ENCODE measurements at places on chromosomes 3 and 15.

DNA sequence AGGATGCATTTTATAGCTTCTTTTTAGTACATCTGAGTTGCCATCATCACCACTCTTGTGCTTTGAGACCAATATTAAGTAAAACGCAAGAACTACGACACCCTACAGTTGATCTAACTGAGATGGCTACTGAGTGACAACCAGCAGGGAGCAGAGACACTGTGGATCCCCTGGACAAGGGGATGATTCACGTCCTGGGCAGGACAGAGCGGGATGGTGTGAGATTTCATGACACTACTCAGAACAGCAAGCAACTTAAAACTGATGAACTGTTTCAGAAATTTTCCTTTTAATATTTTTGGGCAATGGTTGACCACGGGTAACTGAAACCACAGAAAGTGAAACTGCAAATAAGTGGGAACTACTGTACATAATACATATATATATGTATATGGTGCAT, 299.2 kb downstream of the ADAMTS17 start:
- no peak for DNase-seq

GRCh38 chr3:29614954-29615353, 334.1 kb downstream of the RBMS3 start:
- DNase-seq = no peak

DNA sequence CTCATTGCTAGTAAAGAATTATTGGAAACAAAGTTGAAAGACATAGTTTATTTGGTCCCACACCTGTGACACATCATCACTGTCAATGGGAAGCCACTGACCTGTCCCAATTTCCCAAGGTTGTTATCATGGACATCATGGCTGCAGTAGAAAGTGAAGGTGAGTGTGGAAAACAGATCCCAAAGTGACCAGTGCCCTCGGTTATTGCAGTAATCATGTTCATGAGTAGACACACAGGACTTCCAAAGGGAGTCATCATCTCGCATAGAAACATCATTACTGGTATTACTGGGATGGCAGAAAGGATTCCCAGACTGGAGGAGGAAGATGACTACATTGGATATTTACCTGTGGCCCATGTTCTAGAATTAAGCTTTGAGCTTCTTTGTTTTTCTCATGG, 14.7 kb downstream of the TF start:
- DNase-seq = no peak

GRCh38 chr15:83947156-83947555, 288.4 kb upstream of the GOLGA6L4 start:
- DNase-seq = no peak

GRCh38 chr3:170889630-170890029, 18.8 kb downstream of the EIF5A2 start:
- DNase-seq = no peak

DNA sequence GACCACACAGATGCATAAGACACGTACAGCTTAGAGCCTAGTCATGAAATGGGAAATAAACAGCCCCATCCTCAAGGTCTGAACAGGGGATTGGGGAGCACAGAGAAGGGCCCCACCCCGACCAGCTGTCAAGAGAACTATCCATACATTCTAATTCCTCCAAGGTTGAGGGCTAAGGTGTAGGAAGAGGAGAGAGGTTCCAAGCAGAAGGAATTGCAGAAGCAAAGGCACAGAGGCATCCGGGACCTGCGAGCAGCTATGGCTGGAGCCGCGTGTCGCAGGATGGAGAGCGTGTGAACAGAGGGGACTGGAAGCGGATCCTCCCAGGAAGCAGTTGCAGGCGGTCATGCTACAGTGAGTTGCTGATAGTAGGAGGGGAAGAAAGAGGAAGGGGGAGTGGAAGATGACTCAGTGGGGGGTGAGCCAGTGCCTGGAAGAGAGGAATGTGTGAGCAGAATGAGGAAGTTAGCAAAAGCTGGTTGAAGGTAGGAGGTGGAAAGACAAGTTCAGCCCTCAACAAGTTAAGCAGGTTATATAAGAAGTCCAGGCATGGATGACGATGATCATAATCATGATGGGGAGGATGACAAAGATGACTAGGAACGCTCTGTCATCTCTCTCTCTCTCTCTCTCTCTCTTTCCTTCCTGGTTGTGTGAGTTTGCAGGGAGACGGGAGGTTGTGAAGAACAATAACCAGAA, 89.7 kb downstream of the LIPC start:
- peak; percentile 75 for DNase-seq

- DNase-seq = no peak
These were observed 31.5 kb downstream of the SEMA5B start for GRCh38 chr3:122996038-122996580.

DNA sequence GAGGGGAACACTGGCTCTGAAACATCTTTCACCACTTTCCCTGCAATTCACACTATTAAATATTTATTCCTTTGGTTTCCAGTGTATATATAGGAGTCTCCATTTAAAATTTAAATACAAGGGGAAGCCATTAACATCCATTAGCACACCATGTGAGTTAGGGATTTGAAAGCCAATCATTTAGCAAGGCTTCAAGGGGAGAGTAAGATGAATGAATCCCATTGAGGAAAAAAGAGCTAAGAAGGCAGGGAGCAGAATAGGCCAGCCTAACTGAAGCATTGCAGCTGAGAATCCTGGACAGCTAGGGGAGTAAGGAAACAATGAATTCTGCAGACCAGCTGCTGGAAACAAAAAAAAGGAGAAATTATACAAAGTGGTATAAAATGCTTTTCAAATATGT, 426.1 kb downstream of the IL5RA start:
- DNase-seq = no peak

DNA sequence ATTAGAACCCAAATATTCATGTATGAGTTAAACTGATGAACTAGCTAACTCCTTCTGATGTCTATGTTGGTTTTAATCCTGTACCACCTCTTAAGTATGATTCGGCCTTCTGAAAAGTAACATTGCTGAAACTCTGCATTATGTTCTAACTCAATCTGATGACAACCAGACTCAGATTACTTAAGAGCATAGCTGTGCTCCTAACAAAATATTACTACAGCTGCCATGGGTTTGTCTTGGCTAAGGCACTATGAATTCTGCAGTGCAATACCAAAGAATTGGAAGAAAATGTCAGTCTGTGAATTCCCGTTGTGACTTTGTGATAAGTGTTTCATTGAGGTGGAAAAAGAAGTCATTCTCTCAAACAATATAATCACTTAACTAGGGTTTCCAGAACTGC, 224.4 kb downstream of the ZMAT3 start:
- DNase-seq = no peak

GRCh38 chr3:8103954-8104353, 397.7 kb upstream of the LMCD1 start:
- DNase-seq = no peak

DNA sequence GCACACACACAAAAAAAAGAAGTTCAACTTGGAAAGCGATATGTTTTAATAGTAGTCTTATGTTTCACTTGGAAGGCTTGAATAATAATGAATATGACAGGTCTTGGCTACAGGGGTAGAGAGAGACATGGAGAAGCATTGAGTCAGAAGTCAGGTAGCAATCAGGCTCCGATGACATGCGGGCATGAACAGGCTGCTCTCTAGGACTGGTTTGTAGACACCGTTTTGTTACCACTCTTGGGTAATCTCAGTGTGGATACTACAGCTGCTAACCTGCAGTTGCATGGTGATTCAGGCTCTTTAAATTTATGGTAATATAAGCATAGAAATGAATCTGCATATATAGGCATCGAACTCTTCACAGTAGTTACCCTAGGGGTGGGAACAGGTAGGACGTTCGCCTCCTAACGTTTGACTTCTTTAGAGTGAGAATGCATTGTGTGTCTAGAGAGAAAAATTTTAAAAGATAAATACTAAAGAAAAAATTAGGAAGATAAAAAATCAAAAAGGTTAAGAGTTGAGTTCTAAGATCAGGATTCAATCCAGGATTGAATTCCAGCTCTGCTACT, 241.6 kb upstream of the KBTBD8 start:
- no peak for DNase-seq

DNA sequence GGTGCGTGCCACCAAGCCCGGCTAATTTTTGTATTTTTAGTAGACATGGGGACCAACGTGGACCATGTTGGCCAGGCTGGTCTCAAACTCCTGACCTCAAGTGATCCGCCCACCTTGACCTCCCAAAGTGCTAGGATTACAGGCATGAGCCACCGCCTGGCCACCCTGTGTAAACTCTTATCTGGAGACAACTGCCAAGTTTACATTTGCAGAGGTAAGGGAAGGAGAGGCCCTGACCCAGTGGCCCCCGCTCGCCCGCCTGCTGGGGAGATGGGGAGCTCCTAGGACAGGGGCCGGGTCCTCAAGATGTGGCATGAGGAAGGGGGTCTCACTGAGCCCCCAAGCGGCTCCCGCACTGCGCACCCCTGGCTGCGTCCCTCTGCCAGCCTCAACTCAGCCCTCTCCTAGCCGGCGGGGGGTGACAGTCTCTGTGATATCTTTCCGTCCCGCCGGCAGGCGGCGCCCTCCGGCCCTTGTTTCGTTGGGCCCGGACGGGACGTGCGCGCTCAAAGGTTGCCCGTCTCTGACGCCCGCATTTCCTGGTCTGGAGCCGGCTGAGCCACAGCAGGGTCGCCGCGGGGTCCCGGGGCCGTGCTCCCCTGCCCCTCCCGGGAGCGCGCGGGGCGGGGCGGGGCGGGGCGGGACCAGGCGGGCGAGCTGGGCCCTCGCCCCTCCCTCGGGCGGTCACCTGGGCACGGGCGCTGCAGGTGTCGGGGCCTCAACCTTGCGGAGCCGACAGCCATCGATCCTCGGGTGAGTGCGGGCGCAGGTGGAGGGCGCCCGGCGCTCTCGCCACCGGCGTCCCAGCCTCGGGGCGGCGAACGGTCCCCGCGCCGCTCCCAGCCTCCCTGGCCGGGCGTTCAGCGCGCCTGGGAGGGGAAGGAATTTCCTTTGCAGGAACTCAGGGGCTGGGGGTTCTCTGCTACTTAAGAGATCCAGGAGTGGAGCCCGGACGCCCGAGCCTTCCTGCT, at the start of gene GPR160:
Gene GPR160 (plus strand): TSS at position 533 of the 971 bp plus-strand sequence. CDS start 45,978 bp downstream, outside the sequence.
- DNase-seq = peak; percentile 87

DNA sequence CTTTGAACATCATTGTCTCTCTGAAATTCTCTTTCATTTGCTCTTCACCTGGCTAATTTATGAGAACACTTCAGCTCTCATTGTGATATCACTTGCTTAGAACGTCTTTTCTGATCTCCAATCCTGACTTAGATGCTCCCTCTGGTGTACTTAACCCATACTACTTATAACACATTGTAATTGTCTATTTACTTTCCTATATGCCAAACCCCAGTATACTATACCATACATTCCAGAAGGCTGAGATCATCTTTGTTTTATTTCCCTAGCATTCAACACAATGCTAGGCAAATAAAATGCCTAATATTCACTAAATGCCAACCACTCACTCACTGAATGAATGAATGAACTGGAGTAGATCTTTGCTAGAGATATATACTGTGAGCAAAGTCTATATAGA, 27.0 kb upstream of the PEX5L start:
- DNase-seq = no peak

- peak; percentile 12 for DNase-seq
These were observed 55.8 kb upstream of the FAM98B start for GRCh38 chr15:38398134-38398533.

DNA sequence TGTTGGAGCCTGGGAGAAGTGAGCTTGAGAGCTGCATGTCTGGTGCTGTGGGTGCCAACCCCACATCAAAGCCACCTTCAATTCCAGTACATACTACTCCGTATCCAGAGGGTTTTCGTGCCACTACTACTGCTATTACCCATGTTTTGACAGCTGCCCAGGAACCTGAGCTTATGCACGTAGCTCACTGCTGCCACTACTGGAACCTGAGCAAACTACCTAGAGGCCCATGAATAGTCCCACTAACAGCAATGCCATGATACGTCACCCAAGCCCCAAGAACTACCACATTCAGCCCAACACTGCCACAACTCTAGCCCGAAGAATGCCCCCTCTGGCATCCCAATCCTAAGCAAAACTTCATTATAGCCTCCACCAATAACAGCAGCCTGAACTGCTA, 215.2 kb upstream of the BCHE start:
- no peak for DNase-seq

DNA sequence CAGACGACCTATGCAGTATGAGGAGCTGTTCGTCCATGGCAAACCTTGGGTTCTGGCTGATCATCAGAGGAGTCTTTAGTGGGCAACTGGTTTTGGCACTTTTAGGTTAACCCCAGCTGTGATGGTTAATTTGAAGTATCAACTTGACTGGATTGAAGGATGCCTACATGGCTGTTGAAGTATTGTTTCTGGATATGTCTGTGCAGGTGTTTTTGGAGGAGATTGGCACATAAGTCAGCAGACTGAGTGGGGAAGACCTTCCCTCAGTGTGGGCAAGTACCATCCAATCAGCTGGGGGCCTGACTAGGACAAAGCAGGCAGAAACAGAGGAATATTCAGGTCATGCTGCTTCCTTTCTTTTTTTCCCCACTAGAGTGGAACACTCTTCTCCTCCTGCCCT, 284.1 kb downstream of the NFKBIZ start:
- no peak for DNase-seq
